Muscle of leg (tissue), 16 donors: ENCODE measurements at places on chromosomes 12 and 14. TPM values are rescaled to one million over a fixed set of nuclear protein-coding genes. Genes with fewer than 3 reads are reported as not detected.

- DNase-seq: no peak
Observed at GRCh38 chr14:74910556-74910955, 12.5 kb downstream of the RPS6KL1 start.

The NGB gene
- total RNA-seq: not detected

- no peak for DNase-seq
Observed at GRCh38 chr12:82437744-82438143, 79.4 kb downstream of the METTL25 start.

GRCh38 chr12:100267603-100268281, 765 bp downstream of the SCYL2 start:
- DNase-seq: peak; percentile 43

The SOX5 gene
- total RNA-seq: 7.3 TPM

- no peak for DNase-seq
Observed at GRCh38 chr14:73243341-73243740, 6.0 kb downstream of the PAPLN start.

- no peak for DNase-seq
Observed at GRCh38 chr12:102508052-102508451, 27.7 kb upstream of the IGF1 start.

- no peak for DNase-seq
Observed at GRCh38 chr14:89927186-89927865, 27.2 kb downstream of the EFCAB11 start.

The RABGGTA gene
- 8.5 TPM for total RNA-seq

GRCh38 chr14:91383439-91383838, 34.2 kb downstream of the CCDC88C start:
- DNase-seq: no peak

- peak; percentile 68 for DNase-seq
Observed at GRCh38 chr14:76386944-76387782, 11.2 kb downstream of the ESRRB start.

- DNase-seq: peak; percentile 43
Observed at GRCh38 chr14:89534902-89535685, 118.1 kb upstream of the FOXN3 start.

The TPPP2 gene
- 0.44 TPM for total RNA-seq

- DNase-seq: peak; percentile 1
Observed at GRCh38 chr14:46048127-46048526, 603.5 kb downstream of the RPL10L start.

The CCDC60 gene
- total RNA-seq: not detected

GRCh38 chr12:41527534-41528116, 339.5 kb downstream of the PDZRN4 start:
- DNase-seq: no peak

DNA sequence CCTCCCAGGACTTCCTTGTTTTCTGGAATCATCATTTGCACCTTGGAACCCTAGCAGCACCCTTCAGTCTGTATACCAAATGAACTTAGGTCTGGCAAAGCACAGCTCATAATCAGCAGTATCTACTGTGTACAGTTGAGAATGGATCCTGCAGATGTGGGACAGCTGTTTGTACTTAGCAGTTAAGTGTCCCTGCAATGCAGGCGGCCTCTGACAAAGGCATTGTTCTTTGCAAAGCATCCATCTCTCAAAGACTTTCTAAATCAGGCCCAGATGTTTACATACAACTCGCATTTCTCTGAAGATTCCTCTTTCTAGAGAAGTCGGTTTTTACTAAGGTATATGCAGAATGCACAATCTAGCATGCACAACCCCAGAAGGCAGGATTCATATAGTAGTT, 170.5 kb upstream of the RBM19 start:
- DNase-seq: peak; percentile 94

- no peak for DNase-seq
Observed at GRCh38 chr12:124861898-124862676, 1.6 kb downstream of the SCARB1 start.

DNA sequence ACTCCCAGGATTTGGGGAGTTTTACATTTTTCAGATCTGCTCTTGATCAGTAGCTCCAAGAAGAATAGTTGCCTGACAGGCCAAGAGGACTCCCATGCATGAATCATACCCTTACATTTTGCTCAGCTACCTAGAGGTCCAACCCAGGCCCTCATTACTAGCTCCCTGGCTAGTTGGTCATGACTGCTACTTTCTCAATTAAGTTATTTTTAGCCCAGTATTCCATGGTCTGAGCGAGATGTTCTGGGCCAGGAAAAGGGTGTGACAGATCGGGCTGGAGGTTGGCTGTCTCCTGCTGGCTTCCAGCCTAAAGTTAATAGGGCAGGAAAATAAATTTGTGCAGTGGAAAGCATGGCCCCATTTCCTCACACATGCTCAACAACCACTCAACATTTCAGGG, 379.2 kb downstream of the GRIN2B start:
- DNase-seq: peak; percentile 43

GRCh38 chr12:39813776-39814175, 194.2 kb upstream of the ABCD2 start:
- peak; percentile 91 for DNase-seq

DNA sequence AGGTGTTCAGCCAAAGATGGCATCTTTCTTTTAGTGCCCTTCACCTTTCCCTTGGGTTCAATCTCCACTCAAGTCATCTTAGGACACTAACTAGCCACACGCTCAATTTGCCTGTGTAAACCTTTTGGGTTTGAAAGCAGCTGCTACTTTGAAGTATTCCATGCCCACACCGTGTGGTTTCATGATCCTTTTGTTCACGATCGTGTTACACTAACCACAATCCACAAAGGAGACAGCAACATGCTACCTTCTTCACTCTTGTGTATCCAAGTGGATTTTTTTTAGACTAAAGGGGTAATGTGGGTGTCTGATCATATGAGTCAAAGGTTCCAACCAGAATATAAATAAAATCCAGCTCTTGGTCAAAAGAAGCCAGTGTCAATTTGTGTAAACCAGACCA, 122.7 kb upstream of the FAR2 start:
- no peak for DNase-seq

DNA sequence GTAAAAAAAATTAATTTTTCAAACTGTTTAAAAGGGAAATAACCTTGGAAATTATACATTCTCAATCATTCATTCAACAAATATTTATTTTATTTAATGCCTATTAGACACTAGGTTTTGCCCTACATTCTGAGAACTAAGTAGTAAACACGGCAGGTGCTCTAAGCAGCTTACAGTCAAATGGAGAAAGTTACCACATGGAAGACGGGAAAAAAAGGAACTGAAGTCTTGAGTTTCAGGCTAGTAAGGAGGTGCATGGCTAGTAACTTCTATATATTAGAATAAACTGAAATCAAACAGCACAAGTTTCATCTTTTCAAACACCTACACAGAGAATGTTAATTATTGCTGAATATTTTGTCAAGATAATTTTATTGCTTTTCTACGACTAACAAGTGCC, 52.9 kb downstream of the C12orf42 start:
- DNase-seq: peak; percentile 8

DNA sequence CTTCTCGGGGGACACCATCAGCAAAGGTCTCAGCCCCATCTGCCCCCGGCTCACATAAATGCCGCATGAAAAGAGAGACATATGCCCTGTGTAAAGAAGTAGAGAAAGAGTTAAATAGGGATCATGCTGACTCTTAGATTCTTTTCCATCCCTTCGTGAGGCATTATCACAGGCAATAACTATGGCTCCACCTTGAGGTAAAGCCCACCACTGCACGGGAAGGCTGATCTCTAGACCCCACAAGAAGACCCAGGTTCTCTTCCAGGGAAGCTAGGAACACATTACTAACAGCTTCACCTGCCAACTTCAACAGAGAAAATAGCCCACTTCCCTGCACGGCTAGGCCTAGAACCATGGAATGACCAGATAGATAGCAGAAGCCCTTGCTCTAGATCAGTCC, 14.1 kb upstream of the NOP2 start:
- no peak for DNase-seq

The YLPM1 gene
- total RNA-seq: 33.4 TPM

The HOXC13 gene
- 0.04 TPM for total RNA-seq

DNA sequence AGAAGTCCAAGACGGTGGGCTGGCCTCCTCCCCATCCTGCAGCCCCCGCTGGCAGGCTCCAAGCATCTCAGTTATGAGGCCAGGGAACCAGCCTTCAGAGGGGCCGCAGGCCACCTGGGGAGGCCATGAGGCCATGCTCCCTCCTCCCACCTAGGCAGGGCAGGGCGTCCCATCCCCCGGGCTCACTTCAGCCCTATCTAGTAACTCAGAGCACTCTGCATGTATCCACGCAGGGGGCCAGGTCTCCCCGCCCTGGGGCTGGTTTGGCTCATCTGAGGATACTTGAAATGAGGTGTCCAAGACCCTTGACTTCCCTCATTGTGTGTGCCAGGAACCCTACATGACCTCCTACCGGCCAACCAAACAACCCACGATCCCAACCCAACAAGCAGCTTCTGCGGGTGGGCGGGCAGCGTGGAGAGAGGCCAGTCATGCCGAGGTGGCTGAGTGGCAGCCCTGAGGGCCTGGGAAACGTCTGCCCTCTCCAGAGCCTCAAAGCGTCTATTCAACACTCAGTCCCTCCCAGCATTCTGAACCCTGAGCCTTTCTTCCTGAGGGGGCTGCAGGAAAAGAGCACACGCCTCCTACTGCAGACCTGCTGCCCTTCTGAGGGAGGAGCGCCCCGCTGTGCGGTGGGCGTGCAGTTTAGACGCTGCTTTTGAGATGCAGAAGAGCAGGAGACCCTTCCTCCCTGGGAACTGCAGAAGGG, 16.8 kb downstream of the ISCA2 start:
- DNase-seq: no peak

The RNFT2 gene
- 1.3 TPM for total RNA-seq

- DNase-seq: no peak
Observed at GRCh38 chr14:105927096-105928060, 401.0 kb downstream of the TMEM121 start.

- DNase-seq: peak; percentile 2
Observed at GRCh38 chr14:28143316-28143715, 623.3 kb upstream of the FOXG1 start.

DNA sequence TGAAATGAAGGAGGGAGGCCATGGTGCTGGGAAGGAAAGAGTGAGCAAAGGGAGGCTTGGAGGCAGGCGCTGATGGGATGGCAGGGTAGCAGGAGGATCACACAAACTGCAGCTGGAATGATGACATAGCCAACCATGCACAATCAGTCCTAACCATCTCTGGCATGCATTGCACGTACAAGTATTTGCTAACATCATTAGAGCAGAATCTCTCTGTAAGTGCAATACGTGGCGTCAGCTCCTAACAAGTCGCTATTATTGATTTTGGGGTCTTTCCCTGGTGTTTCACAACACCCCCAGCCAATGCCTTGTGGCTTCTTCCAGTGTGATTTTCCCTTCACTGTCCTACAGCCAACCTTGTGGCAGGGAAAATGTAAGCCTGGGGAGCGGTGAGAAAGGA, 18.5 kb downstream of the BDKRB1 start:
- DNase-seq: no peak
